Common myeloid progenitor, CD34-positive (primary cell): ENCODE measurements at places on chromosomes 11 and 22.

DNA sequence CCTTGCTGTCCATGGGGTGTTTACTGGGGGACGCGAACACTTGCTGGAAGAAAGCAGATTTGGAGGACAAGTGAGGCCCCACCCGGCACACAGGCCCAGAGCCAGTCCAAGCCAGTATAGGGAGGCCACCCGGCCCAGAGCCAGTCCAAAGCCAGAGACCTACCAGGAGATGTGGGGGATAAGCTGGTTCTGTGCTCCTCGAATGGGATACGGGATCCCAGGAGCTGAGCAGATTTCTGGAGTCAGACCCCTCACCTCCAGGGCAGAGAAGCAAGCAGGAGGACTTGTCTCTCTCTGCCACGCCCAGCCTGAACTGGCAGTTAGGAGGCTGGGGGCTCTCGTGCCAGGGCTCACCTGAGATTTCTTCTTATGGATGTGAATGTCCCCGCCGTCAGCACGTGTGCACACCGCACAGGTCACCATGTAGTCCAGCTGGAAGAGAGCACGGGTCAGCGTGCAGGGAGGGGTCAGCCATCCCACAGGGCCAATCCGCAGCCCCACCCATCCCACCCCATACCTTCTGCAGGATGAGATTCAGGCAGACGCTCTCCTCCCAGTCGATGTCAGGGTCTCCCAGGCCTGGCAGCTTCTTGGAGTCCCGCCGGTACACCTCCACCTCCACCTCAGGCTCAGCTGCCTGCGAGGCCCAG is 35.3 kb downstream of the KIAA0930 start:
- DNase-seq, result no peak

- DNase-seq, result peak; percentile 61
Measured at GRCh38 chr11:119373921-119374631, 7.4 kb downstream of the USP2 start.

DNA sequence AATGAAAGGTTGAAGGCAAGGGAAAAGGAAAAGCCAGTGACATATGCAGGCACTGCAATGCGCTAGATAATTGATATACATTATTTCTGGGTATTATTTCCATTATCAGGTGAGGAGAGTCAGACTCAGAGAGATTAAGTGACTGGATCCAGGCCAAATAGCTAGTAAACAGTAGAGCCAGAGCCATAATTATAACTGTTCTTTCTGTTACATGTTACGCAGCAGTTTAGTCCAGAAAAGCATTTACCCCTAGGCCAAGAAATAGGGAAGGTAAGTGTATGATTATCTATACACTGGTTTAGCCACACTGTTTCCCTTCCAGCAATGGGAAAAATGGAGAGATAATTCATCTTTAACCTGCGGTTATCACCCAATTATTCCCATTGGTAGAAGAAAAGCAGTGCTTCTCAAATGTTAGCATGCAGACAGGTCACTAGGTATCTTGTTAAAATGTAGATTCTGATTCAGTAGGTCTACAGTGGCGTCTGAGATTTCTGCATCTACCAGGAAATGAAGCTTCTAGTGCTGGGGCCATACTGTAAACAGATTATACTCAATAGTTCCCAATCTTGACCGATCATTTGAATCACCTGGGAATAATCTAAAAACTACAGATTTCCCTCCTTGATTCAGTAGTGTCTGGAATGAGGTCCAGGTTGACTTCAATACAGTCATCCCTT is 69.4 kb downstream of the RBFOX2 start:
- no peak for DNase-seq

- no peak for DNase-seq
Measured at GRCh38 chr11:59062602-59063529, 23.2 kb upstream of the GLYATL1B start.

DNA sequence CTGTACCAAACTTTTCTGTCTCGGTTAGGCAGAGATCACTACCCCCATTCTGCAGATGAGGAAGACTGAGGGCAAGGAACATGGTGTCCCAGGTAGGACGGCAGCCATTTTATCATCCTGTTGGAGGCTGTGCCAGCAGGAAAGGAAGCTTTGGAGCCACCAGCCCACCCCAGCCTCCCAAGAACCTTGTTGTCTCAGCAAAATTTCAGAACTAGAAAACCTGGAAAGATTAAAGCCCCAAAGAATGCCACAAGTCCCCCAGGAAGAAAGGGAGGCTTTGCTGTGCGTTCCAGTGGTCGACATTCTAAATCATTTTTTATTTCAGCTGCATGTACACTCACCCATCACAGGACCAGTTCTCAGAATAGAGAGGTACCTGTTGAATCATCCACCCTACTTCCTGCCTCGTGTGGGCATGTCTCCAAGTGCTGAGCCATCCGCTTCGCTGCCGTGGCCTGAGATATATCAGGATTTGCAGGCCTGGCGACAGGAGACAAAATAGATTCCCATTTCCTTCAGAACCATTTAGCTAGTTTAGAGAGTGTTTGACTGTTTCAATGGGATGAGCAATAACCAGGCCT is 13.0 kb upstream of the EIF3D start:
- DNase-seq, result no peak

- no peak for DNase-seq
Measured at GRCh38 chr22:40605761-40606160, 30.8 kb downstream of the MRTFA start.

- DNase-seq, result no peak
Measured at GRCh38 chr11:67287355-67288197, 1.5 kb upstream of the ANKRD13D start.

DNA sequence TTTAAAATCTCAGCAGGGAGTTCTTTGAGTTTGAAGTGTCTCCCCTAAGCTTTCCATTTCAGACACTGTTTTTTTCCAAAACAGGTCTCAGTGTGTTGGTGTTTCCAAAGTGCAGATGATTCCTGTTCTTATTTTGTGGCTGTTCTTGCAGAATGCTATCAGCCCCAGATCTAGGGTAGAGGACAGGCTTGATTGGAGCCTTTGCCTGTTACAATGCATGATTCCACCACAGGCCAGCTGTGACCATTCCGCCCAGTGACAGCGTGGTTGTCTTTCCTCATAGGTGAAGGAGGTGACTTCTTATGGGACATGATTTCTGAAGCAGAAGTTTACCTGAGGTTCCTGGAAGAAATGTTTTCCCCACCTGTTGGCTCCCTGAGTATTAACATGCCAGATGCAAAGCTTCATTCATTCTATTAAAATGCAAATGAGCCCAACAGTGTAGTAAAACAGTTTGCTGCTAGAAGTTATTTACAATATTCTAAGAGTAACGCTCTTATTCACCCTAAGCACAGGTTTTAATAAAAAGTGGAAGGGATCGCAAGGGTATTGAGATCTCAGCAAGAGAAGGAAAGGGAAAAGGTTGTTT is 36.9 kb upstream of the BIRC3 start:
- no peak for DNase-seq

DNA sequence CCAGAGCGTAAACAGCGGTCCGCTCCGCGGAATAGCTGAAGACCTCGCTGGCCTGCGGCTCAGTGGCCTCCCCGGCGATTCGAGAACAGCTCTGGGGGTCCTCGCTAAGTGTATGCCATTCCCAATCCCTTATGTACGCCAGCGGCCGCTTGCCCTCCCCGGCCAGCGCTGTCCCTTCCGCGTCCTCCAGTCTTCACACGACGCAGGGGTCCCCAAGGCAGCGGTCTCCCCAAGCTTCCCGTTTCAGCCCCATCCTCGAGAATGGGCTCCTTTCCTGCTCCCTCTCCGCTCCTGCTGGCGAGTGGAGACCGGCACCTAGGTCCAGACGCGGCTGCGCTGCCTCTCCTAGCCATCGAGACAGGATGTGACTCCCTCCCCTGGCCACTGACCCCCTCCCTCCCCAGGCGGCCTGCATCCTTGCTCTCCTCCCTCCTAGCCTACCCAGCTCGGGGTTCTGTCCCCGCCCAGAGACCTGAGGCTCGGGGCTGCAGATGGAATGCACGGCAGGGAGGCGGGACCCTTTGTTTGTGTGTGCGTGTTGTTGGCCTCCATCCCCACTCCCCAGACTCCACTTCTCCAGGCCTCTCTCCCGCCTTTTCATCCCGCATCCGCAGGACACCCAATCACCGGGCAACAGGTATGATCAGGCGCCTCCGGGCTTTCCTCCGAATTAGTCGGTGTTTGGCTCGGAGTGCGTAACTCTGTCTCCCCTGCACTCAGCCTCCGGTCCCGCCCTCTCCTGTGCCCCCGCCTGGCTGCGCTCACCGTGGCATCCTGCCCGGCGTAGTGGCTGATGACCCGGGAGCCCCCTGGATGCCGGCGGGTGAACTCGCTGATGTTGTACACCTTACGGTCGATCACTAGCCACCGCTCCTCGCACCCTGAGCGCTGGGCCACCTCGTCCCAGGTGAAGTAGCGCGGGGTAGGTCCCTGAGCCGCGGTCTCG is 740 bp downstream of the FADS1 start:
- peak; percentile 91 for DNase-seq

GRCh38 chr11:104146421-104146820 is 17.5 kb downstream of the PDGFD start:
- DNase-seq, result no peak

DNA sequence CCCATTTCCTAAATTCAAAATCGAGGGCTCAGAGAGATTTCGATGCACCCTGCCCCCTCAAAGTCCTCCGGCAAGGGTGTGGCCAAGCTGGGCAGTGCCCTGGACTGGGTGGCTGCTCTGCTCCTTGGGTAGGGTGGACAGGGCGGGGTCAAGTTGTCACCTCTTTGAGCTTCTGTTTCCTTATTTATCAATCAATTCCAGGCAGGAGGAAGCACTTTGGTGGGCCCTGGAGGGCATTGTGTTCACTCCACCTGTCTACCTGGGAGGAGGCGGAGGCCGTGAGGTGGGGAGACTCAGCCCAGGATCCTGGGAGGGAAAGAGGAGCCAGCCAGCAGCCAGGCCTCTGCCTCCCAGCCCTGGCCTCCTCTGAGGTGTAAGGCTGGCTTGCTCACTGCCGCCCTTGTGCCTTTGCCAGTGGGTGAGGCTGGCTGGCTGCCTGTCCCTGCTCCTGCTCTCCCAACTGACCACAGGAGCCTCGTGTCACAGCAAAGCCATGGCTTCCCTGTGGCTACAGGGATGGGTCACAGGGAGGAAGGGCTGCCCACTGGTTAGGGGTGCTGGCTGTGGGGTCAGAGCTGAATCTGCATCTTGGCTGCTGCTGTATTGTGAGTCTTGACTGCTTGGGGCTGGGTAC is 25.5 kb upstream of the SHISAL1 start:
- DNase-seq, result no peak

- no peak for DNase-seq
Measured at GRCh38 chr11:26688701-26689100, 33.2 kb downstream of the SLC5A12 start.

DNA sequence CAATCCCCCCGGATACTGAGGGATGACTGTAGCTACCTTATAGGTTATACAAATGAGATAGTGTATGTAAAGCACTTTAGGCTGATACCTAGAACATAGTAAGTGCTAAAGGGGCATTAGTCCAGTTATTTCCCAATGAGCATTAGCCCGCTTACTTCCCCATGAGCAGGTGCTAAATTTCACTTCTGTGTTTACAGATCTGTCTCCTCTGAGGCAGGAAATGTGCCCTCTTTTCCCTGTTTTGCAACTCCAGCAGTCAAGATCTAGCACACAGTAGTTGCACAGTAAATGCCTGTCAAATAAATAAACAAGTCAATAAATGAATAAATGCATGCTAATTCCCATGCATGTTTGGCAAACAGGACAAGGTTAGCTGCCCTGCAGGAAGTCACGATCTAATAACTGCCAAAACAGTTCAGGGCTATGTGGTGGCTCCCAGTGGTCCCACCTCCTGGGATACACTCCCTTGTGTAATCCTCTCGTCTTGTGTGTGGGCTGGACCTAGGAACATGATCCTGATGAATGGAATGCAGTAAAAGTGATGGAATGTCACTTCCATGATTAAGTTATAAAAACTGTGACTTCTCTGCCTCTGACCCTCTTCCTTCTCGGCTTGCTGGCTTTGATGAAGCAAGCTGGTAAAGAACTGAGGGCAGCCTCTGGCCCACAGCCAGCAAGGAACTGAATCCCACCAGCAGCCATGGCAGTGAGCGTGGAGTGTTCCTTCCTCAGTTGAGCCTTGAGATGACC is 459.0 kb downstream of the SOX6 start:
- no peak for DNase-seq

GRCh38 chr11:1471736-1472135 is 14.8 kb downstream of the MOB2 start:
- DNase-seq, result no peak

DNA sequence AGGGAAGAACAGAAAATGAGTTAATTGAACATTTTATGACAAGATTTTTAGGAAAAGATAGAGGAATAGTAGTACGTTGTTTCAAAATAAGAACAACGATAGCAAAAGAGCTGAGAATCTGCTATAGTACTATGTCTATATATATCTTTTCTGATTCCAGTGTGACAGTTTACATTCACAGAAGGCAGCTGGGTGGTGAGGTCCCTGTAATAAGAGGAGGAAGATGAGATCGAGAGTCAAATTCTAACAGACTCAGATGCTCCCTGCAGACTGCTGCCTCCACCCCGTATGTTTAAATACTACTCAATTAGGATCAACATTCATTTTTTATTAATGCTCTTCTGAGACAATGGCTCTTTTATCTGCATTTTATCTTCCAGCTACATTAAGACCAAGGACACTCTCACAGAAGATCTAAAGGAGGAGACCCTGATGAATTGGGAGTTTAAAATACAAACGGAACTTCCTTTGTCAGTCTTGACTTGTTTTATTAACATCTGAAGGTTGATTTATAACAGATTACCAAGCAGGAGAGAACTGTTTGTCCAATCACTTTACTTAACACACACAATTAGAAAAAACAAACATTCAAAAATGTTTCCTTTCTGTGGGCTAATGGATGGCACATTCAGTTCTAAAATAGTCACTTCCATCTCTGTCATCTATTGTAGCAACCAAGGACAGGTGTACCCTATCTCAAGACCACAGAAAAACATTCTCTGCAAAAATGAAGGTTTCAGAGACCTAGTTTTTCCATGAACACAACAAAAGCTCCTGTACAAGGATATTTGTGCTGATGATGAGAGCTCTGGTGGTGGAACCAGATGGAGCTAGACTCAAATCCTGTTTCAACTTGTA is 240.2 kb downstream of the CADM1 start:
- no peak for DNase-seq

DNA sequence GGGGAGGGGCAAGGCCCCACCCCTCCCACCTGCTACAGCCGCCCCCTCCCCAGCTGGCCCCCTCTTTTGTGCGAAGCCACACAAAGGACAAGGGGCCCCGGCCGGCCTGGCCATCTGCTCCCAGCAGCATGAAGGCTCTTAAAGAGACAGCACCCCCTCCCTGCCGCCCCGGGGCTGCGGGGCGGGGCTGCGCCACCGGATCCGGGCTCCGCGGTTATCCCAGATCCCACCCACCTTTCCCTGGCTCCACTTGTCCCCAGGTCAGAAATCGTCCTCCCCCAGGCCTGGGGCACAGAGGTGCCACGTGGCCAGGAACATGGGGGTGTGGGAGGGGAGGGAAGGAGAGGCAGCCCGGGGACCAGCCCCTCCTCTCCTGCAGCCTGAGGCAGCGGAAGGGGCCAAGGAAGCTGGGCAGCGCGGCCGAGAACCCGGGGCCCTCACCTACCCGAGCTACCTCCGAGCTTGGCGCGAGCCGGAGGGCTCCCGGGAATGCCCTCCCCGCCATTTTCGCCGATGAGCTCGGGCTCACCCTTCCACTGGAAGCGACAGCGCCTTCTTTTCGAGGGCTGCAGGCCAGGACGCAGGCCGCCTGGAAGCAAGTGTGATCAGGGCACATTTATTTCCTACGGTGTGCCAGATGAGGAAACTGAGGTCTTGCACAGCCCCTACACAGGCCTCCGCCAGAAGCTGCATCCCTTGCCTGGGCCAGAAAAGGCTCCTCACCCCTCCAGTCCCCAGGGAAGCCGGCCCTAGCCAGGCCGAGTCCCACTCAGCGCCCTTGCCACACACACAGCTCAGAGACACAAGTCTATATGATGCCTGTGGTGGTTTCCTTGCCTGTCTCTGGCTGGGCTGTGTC is 2.5 kb upstream of the RCOR2 start:
- DNase-seq, result no peak
